Fibroblast of the aortic adventitia (primary cell): ENCODE measurements at places on chromosomes 2 and 18. TPM values are rescaled to one million over a fixed set of nuclear protein-coding genes. Genes with fewer than 3 reads are reported as not detected.

Gene CD8B2
- total RNA-seq: not detected in 2 replicates

Gene TTN
- 0.16 and 5.5 TPM in 2 replicates for total RNA-seq

Gene CPO
- total RNA-seq: 0.18 TPM in 1 of 2 replicates, not detected in the other

Gene RAX
- total RNA-seq: not detected in 2 replicates

Gene DTNA
- 22.0 and 34.3 TPM in 2 replicates for total RNA-seq

Gene DPP4
- total RNA-seq: 138 and 203 TPM in 2 replicates

Gene ZAP70
- 0.25 TPM in 1 of 2 replicates, not detected in the other for total RNA-seq

Gene MRPL44
- total RNA-seq: 30.4 and 33.6 TPM in 2 replicates

Gene PIEZO2
- 1.6 and 40.2 TPM in 2 replicates for total RNA-seq

Gene MTA3
- total RNA-seq: 27.5 and 34.1 TPM in 2 replicates

Gene COL4A4
- total RNA-seq: 1.1 and 2.6 TPM in 2 replicates

Gene TACR1
- total RNA-seq: 0.09 TPM in 1 of 2 replicates, not detected in the other
